ENCODE measurements at places on chromosomes 2 and 18. TPM values are rescaled to one million over a fixed set of nuclear protein-coding genes. Genes with fewer than 3 reads are reported as not detected.

The RFX8 gene
- not detected for total RNA-seq

The HTR2B gene
- not detected for total RNA-seq

The CCDC141 gene
- not detected for total RNA-seq

The EML4 gene
- 33.7 TPM for total RNA-seq

The PER2 gene
- 4.1 TPM for total RNA-seq

The MARS2 gene
- 5.8 TPM for total RNA-seq

The PCARE gene
- not detected for total RNA-seq

The MC4R gene
- not detected for total RNA-seq

The LYG1 gene
- 0.12 TPM for total RNA-seq

The RTTN gene
- total RNA-seq: 12.1 TPM

The NCK2 gene
- 56.8 TPM for total RNA-seq

The SCN7A gene
- 0.36 TPM for total RNA-seq

The OSBPL6 gene
- 3.1 TPM for total RNA-seq

The LYG2 gene
- not detected for total RNA-seq

The LYPD6B gene
- 2.7 TPM for total RNA-seq

The BUB1 gene
- 85.9 TPM for total RNA-seq

The SPOPL gene
- total RNA-seq: 9.3 TPM

The DYSF gene
- total RNA-seq: 6.3 TPM

The AKAIN1 gene
- not detected for total RNA-seq

The CFAP210 gene
- total RNA-seq: not detected

The NEURL3 gene
- total RNA-seq: 1.0 TPM

Measured in epithelial cell of proximal tubule (primary cell).